ENCODE measurements at places on chromosomes 13 and 19.
A peak's percentile ranks its signal among the peaks of the same experiment; 100 is the strongest.

DNA sequence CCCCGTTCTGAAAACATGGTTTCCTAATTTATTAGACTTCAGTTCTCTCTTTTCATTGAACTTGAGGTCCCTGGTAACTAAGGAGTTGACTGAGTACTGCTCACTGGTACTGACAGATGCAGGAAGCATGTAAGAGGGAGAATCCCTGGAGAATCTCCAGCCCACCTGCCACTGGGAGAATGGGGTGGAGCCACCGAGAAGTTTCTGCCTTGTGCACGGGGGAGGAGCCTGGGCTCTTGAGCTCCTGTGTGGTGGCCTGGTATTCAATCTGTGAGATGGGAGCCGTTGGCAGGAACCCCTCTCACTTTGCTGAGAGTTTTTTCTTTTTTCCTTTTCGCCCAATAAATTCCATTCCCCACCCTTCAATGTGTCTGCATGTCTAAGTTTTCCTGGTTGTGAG, 13.2 kb upstream of the AKAP11 start:
- no peak for DNase-seq

DNA sequence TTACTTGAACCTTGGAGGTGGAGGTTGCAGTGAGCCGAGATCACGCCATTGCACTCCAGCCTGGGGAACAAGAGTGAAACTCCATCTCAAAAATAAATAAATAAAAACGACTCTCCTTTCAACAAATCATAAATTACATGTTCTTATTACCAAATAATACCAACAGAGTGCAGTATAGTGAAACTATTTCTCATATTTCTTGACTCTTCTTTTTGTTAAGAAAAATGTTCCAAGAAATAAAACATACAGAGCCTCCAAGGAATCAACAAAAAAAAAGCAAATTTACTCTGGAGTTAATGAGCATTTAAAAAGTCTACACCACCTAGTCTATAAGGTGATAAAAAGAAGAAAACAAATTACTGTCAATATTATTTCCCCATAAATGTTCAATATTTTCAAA, 188.8 kb downstream of the KLF12 start:
- DNase-seq = no peak

- DNase-seq = no peak
These were observed 18.4 kb downstream of the CYTH2 start for GRCh38 chr19:48487544-48487943.

DNA sequence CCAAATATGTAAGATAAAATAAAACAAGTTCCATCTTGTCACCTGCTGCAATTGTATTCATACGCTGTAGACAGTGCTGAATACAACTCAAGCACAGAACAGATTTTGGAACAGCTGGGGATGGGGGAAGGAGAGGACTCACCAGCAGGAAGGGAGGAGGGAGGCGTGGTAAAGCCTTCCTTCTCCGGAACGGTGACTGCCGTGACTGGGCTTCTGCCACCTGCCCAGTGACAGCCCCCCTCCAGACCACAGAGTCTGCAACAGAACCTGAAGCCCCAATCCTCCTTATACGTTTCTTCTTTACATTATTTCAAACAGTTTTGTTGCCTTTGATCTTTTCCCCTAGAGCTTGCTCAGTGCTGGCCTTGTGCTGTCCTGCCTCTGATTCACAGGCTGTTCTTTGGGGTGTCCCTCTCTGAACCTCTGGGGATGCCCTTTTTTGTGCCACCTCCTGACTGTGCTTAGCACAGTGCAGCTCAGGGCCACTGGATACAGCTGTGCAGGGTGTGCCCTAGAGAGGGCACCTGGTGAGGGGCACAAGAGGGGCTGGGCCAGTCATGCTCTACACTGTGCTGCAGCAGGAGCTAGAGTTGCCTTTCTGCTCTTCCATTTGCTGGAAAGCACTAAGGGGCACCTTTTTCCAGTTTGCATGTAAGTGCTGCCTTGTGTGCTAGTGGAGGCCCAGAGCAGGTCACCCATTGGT, 213.0 kb downstream of the ZIC5 start:
- DNase-seq = no peak

GRCh38 chr19:45400192-45400591, 4.7 kb downstream of the PPP1R13L start:
- no peak for DNase-seq

DNA sequence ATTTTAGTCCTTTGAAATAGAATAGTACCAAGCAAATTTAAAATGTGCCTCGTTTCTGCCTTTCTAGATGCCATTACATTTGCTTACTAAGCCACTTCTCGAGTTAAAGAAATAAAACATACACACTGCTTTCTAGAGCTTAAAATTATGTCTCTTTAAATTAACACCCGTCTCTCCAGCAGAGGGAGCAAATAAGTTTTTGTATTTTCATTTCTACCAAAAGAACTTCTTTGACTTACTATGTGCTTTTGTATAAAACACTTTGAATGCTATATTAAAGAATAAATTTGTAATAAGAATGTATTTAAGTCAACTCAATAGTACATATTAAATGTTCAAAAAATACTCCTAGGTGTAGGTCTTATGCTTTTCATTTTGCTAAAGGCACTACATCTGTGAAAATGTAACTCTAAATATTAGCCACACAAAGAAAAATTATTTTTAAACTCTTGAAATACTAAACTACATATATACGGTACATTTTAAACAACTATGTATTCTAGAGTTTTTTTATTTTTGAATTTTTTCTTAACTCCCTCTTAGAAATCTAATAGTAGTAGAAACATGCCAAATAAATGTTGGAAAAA, 269.3 kb upstream of the MIR17HG start:
- no peak for DNase-seq

GRCh38 chr19:47227352-47228167, 3.4 kb downstream of the BBC3 start:
- DNase-seq = peak; percentile 88

GRCh38 chr13:30847650-30848307, 58.3 kb upstream of the MEDAG start:
- DNase-seq = no peak

- no peak for DNase-seq
These were observed 483.6 kb downstream of the KLF5 start for GRCh38 chr13:73542446-73542845.

DNA sequence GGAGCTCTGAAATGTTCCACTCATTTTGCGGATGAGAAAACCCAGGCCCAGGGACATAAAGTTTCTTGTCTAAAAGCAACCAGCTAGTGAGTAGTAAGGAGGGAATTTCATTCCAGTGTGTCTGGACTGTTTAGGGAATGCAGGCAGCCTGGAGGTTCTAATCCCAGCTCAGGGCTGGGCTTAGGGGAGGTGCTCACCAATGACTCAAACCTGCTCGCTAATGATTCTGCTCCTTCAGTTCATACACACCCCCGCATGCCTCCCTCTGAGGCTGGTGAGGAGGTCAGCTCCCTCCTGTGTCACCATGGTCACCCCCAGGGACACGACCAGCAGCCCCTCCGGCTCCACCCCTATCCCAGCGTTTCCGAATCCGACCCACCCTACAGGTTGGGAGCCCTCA, 34.6 kb downstream of the CYP4F2 start:
- DNase-seq = no peak

DNA sequence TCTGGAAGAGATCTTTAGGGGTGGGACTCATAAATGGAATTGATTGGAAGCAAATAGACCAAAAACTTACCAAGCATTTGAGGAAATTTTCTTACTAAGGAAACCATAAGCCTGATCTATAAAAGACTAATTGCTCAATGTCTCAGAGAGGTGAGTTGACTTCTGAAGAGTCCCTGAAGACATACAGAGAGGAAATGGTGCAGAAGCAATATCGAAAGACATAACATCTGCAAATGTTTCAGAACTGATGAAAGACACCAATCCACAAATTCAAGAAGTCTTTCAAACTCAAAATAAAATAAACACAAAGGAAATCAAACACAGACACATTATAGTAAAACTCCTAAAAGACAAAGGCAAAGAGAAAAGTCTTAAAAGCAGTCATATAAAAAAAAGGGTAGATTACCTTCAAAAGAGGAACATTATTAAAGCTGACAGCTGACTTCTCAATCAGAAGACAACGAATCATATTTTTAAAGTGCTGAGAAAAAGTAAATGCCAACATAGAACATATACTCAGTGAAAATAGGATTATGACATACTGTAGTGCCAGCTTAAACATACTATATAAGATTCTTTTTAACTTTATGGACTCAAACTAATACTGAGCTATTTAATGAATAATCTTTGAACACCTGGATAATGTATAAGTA, 45.4 kb upstream of the CALM3 start:
- DNase-seq = no peak

GRCh38 chr19:52941941-52942385, 18.7 kb upstream of the ZNF888 start:
- DNase-seq = peak; percentile 45

DNA sequence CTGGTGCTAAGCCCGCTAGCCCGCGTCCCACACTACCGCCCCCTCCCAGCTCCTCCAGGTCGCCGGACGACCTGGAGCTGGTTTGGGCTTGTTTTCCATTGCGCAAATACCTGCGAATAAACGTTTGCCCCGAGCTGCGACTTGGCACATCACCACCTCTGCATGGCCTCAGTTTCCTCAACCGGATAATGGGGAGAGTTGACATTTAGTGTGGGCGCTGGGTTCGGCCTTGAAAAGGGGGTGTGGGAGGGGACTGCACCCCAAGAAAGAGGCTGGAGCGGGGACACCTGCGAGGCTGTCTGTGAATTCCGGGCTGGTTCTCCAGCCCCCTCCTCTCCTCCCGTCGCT, 11.0 kb upstream of the JUND start:
- DNase-seq = no peak

- peak; percentile 64 for DNase-seq
These were observed 13.4 kb downstream of the TECR start for GRCh38 chr19:14542711-14543328.

- DNase-seq = no peak
These were observed 286.7 kb upstream of the MAB21L1 start for GRCh38 chr13:35763060-35763781.

DNA sequence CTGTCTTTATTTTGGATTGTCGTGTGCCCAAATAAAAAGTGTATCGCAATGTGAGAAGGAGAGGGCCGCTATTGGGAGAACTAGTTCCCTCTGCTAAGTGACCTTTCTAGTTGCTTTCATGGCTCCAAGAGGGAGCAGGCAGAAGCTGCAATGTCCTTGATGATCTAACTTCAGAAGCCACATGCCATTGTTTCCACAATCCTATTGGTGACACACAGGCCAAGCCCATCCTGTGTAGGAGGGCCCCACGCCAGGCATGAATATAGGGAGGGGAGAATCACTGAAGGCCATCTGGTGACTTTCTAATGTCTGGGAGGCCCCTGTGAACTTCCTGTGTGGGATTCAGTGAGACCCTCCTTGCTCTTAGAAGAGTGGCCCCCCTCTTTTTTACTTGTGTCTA, 47.8 kb upstream of the KPNA3 start:
- DNase-seq = no peak

DNA sequence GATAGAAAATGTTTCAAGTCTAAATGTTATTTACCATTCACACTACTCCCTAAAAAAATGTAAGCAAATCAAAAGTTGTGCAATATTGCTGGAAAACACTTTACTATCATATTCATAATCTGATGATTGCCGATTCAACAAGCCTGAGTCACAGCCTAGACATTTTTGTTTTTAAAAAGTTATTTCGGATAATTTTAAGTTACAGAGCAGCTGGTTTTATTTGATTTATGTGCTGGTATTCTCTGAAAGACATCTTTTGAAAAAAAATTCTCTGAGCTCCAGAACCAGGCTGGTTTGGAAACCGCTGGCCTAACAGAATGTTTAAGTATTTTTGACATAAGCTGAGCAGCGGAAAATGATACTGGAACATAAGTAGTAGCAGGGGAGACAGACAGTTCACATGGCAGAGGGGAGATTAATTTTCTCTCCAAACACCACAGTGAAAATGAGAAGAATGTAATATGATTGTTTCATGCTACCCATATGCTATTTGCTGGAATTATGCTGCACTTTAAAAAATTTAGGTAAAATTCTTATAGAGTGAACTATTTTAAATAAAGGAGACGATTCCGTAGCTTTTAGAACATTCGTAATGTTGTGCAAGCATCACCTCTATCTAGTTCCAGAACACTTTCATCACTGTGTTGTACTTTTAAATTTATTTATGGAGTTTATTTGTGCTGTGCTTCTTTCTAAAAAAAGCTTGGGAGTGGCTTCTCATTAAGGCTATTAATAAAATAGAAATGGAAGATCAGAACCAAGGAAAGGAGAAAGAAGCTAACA, 36.1 kb downstream of the TBC1D4 start:
- no peak for DNase-seq

- DNase-seq = peak; percentile 69
These were observed 19.1 kb upstream of the PNMA8C start for GRCh38 chr19:46447824-46448223.

DNA sequence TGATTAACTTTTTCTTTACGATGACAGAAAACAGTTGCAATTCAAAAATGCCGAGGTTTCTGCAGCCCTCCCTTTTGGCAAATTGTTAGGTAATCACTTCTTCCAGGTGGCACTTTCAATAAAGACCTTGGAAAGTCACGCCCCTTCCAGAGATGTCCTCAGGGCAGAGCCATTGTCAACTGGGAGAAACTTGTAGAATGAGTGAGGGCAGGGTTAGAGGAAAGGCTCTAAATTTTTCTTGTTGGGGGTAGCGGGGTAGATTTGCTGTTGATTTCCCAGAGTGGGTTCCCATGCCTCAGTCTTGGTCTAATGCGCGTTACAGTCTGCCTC, 421.1 kb downstream of the FGF9 start:
- no peak for DNase-seq

DNA sequence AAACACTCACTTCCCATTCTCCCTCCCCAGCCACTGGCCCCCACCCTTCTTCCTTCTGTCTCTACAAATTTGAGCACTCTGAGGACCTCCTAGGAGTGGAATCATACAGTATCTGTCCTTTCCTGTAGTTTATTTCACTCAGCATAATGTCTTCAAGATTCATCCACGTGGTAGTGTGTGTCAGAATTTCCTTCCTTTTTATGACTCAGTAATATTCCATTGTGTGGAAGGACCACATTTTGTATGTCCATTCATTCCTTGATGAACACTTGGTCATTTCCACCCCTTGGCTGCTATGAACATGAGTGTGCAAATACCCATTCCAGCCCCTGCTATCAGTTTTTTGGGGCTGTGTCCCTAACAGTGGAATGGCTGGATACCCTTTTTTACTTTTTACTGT, 9.8 kb downstream of the KLF2 start:
- DNase-seq = no peak

DNA sequence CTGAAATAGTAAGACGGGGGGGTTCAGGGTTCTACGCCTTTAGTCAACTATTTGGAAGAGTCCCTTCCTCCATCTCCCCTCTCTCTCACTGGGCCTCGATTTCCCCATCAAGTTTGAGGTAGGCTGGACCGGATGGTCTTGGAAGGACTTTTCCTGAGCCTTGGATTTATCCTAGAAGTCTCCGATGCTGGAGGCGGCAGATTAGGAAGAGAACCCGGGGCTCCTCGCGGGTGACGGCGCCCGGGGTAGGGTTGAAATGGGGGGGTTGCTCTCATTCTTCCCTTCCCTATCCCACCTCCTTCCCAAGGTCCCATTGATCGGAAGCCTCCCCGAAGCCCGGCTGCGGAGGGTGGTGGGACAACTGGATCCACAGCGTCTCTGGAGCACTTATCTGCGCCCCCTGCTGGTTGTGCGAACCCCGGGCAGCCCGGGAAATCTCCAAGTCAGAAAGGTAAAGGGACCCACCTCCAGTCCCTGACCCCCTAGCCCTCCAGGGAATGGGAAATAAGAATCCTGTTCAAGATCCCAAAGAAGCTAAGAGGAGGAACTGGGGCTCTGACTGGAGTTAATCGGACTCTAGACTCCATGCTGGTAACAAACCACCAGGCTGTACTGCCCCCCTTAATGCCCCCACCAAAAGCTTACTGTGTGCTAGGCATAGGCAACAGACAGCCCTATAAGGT, 781 bp downstream of the QPCTL start:
- peak; percentile 83 for DNase-seq

Measured in femur (tissue), 1 donor.